ENCODE measurements at places on chromosomes 5 and 9.

DNA sequence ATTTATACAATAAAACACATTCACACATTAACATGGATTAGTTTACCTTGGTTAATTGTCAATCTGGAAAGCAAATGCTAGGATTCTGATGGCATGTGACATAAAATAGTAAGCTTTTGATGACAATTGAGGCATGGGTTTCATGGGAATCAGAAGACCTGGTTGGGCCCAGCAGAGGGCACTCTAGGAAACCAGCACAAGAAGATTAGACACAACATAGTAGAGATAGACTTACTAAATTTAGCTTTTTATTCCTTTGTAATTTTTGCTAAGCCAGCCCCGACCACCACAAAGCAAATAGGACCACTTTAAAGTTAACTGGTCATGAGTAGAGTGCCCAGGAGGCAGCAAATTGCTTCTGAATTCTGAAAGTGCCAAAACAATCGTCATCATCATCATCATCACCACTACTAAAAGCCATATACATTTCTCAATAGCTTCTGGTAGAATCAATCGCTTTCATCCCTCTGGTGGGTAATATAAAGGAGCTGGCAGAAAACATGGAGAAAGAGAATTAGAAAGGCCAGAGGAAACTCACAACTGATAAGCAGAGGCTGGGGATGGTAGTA, 163.2 kb downstream of the ARRDC3 start:
- DNase-seq, result no peak

- DNase-seq, result no peak
These were observed 31.6 kb downstream of the CD180 start for GRCh38 chr5:67164856-67165525.

- DNase-seq, result no peak
These were observed 94.7 kb upstream of the ADAMTSL1 start for GRCh38 chr9:18379073-18379811.

GRCh38 chr5:179331591-179332375, 13.5 kb downstream of the ADAMTS2 start:
- DNase-seq, result no peak

DNA sequence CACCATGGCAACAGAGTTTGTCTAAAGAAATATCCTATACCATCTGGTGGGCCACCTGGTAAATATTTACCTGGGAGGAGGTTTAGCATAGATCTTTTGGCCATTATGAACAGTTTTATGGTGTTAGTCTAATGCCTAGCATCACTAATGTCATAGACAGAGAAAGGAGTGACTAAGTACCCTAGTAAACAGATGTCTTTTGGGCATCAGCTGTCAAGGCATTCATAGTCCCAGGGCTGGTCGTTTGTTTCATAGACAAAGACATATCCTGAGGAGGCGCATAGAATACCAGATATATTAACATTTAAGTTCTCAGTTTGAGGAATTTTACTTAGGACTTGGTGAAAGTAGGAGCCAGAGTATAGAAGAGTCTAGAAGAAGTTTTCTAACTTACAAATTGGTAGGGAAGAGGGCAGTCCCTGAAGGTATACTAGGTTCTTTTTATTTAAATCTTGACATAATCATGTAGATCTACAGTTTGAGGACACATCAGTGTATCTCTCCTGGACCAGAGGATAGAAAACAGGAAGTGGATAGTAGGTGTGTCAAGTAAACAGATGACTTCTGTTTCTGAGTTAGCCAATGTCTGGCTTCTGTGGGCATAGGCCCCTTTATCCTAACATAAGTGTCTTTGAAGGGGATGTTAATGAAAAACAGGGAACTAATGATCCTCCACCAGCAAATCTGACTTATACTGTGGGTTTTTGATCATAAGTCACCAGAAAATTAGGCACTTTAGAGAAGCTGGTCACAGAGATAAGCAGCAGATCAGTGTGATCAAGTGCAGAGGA, 105.0 kb upstream of the PRSS3 start:
- no peak for DNase-seq

- no peak for DNase-seq
These were observed 191.5 kb downstream of the GOLPH3 start for GRCh38 chr5:31982621-31983020.

DNA sequence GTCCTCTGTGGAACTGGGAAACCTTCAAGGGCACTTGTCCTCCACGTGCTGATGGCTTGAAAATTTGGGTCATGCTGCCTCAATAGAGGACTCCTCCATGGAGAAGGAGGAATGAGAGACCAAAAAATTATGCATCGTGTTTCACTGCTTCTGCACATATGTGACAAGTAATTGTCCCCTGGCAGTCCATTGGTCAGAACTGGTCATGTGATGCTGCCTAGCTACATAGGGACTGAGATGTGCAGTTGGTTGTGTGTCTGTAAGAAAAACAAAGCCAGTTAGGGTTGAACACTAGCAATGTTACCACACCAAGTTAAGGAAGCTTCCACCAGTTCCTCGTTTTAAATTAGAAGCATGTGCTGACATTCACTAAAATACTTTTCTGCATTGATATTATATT, 201.9 kb upstream of the ANKH start:
- no peak for DNase-seq

- no peak for DNase-seq
These were observed 128.8 kb downstream of the OLFM1 start for GRCh38 chr9:135216236-135216635.

- no peak for DNase-seq
These were observed 182.7 kb downstream of the NR3C1 start for GRCh38 chr5:143220748-143221251.
